Panc1 (cell line): ENCODE measurements at places on chromosomes 11 and 22.
A peak's percentile ranks its signal among the peaks of the same experiment; 100 is the strongest.

DNA sequence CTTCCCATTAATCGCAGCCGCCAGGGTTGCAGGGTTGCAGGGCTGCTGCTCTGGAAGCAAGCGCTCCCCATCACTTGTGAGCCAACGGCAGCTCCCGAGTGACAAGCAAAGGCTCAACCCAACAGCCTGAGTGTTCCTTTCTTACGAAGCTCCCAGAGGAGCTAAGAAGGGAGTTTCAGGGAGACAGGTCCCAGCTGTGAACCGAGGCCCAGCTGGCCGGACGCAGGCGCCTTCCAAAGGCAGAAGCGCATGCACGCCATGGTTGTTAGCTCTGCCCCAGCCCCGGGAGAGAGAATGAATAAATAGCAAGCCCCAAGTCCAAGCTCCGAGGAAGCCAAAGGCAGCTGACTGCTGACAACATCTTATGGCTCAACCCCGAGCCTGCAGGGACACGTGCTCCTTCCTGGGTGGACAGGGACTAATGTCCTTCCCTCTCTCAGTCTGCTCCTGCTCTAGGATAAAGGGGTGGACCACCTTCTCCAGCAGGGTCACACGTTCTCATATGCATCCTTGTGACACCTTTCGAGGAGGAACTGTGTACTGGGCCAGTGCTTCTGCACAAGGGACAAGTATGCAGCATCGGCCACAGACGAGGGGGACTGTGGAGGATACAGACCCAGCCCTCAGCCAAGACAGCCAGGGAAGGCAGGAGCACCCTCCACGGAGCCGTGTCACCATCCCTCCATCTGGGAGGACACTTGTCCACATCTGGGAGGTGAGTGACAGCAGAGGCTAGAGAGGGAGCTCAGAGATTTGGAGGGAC is 29.9 kb downstream of the SHANK2 start:
- no peak for DNase-seq

DNA sequence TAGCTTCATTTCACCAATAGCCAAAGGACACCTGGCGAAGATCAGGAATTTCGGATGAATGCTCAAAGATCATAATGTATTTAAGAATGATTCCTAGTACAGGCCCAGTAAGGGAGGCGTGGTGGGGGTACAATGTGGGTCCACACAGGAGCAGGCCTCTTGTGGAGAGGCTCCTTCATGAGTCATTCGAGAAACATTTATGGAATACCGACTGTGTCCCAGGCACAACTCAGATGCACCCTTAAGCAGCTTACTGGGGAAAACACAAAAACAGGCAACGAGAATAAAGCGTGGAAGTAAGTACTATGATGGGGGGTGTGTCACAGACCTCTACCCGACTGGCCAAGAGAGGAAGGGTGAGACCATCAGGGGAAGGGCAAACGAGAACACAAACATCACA is 44.5 kb downstream of the SMCO4 start:
- DNase-seq, result no peak

- no peak for DNase-seq
Observed at GRCh38 chr11:40679276-40679675, 780.2 kb downstream of the LRRC4C start.

DNA sequence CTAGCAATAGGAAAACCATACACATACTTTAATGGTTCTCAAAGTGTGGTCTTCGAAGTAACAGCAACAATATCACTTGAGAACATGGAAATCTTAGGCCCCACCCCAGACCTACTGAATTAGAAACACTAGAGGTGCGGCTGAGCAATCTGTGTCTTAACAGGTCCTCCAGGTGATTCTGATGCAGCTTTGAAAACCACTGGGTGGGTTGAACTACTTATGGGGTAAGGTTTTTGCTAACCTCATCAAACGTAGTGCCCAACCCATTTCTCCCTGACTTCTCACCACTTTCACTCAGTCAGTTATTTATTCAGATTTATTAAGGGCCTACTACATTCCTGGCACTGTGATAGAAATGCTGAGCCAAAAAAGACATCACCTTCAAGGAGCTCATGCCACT is 3.7 kb downstream of the MPZL2 start:
- no peak for DNase-seq

DNA sequence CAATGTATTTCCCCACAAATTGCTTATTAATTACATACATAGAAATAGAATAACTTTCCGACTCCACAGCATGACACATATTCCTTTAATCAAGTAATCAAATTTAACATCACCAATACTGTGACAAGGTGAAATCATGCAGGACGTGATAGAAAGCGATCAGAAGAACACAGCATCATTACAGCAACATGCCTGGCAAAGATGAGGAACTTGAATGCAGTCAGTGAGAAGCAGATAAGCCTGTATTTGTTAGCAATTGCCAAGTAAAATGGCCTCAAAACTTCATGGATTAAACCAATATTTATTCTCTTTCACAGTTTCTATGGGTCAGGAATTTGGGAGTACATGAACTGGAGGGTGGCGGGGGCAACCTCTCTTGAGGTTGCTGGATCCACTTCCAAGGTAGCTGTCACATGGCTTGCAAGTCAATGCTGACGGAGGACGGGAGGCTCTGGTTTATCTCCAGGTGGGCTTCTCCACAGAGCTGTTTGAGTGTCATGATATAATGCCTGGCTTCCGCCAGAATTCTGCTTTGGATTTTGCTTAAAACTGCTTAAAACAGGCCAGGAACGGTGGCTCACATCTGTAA is 12.0 kb upstream of the TEAD1 start:
- no peak for DNase-seq

- DNase-seq, result no peak
Observed at GRCh38 chr22:45208993-45209838, 31.5 kb downstream of the KIAA0930 start.

GRCh38 chr22:24894998-24895397 is 51.5 kb downstream of the LHFPL7 start:
- DNase-seq, result no peak

GRCh38 chr22:46812788-46813187 is 50.3 kb downstream of the TBC1D22A start:
- no peak for DNase-seq

DNA sequence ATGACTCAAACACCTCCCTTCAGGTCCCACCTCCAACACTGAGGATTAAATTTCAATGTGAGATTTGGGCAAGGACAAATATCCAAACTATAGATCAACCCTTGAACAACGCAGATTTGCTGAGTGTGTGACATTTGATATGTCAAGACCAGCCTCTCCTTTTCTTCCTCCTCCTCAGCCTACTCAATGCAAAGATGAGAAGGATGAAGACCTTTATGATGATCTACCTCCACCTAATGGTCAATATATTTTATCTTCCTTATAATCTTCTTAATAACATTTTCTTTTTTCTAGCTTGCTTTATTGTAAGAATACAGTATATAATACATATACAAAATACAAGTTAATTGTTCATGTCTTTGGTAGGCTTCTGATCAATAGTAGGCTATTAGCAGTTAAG is 67.5 kb upstream of the MPPED2 start:
- DNase-seq, result no peak

DNA sequence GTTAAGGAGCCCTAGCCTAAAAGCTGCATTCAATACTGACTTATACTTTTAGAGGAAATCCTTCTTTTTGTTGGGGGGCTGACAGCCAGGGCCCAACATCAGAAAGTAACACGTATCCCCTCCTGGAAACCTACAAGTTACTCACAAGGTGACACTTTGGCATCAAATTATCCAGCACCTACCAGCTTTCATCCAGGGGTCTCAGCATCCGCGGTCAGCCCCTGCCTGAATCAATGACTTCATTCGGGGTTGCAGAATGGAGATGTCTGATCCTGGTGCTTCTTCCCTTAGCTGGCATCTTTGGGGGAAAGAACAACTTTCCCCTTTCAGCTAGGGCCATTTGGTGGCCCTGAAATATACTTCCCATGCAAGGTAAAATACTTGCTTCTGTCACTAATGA is 5.3 kb upstream of the NAP1L4 start:
- DNase-seq, result no peak

DNA sequence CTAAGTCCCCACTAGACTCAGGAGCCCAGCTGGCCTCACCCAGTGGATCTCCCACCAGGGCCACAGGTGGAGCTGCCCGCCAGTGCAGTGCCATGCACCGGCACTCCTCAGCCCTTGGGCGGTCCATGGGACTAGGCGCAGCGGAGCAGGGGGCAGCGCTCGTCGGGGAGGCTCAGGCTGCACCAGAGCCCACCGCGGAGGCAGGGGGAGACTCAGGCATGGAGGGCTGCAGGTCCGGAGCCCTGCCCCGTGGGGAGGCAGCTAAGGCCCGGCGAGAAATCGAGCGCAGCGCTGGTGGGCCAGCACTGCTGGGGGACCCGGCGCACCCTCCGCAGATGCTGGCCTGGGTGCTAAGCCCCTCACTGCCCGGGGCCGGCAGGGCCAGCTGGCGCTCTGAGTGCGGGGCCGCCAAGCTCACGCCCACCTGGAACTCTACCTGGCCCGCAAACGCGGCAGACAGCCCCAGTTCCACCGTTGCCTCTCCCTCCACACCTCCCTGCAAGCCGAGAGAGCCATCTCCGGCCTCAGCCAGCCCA is 1275.2 kb upstream of the CNTN5 start:
- DNase-seq, result no peak

GRCh38 chr11:74680035-74680671 is 51.1 kb downstream of the CHRDL2 start:
- DNase-seq, result no peak

DNA sequence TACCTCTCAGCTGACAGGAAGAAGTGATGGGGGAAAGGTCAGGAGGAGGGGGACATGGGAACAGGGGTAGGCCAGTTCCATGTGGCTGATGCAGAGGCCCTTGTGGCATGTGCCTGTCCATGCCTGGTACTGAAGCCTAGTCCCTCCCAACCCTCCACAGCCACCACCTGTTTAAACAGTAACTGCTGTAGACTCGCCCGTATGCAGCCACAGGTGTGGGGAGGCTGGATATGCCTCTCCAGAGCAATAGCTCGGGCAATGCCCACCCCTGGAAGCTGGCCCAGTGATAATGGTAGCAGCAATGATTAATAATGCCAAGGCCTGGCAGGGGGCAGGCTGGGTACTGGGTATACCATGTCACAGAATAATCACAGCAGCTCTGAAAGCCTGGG is 2.3 kb downstream of the SMTN start:
- no peak for DNase-seq

GRCh38 chr22:41822317-41823057 is 10.4 kb upstream of the SREBF2 start:
- DNase-seq, result peak; percentile 33

DNA sequence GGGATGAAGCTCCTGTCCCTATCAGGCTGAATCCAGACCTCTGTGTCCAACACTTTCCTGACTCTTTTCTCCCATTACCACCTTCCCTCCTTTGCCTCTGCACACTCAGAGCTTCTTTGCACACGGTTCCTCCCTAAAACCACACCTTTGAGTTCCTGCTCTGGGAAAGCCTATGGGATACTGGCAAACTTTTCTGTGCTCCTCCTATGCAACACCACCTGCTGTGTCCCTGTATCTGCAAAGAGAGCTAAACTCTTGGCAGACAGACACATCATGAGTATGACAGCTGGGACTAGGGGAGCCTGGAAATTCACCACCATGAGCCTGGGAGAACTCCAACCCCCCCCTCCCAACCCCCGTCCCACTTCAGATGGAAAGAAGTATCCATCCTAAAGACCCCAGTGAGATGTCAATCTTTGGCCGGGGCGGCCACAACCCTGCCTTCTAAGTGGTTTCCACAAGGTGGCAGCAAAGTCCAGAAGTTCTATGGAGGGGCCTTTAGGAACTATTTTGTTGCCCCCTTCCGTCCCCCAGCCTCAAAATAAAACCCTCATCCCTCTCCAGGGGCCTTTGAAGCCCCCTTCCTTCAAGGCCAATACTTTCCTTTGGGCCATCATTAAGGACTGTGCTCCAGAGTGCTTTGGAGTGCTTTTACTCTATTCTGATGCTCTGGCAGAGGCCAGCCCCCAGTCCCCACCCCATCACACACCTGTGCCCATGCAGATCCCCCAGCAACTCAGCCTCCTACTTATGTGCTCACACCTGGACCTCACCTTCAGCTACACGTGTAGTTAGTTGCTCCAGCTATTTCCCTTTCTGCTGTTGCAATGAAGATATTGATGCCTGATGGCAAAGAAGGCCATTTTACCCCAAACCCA is 19.4 kb downstream of the HTR3A start:
- DNase-seq, result no peak

- DNase-seq, result no peak
Observed at GRCh38 chr11:114182471-114183043, 113.6 kb upstream of the NNMT start.
